ENCODE measurements at places on chromosomes 16 and 17. TPM values are rescaled to one million over a fixed set of nuclear protein-coding genes. Genes with fewer than 3 reads are reported as not detected.

DNA sequence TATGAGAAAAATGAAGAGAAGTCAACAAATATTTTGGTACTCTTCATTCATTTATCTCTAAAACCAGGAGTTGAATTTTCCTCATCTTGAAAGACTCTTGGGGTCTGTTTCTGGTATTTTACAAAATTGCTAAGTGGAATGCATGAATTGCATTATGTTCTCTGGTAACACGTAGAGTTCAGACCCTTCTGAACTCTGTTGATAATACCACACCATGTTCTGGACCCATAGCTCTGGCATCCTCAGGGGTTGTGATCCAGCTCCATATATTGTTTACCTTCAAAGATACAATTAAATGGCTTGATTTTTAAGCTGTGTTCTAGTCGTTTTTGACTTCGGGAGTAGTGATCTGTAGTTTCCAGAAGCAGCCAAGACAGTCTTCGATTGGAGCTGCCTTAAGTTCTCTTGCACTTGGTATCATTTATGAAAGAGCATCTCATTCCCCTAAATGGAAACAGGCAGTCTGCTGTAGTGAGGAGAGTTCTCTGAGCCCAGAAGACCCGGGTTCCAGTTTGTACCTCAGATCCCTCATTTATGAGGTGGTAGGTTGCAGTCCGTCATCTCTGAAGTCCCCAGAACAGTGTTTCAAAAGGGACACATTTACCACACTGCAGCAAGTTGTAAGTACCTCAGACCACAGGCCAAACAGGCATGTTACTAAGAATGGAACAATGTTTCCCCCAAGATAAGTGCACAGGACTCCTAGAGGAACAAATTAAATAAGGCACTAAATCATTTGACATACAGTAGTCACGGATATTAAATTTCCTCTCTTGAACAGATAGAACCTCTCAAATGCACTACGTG, 9.6 kb downstream of the PSMD7 start:
- H3K36me3 ChIP-seq = peaks cover 8% of the 10 kb centered on the region
- peak overlapping the region; percentile 20 for H3K27ac ChIP-seq
- no peak overlapping the region for H3K4me3 ChIP-seq
- no peaks in the 10 kb centered on the region for H3K27me3 ChIP-seq
- H3K4me1 ChIP-seq = no peaks in the 10 kb centered on the region

DNA sequence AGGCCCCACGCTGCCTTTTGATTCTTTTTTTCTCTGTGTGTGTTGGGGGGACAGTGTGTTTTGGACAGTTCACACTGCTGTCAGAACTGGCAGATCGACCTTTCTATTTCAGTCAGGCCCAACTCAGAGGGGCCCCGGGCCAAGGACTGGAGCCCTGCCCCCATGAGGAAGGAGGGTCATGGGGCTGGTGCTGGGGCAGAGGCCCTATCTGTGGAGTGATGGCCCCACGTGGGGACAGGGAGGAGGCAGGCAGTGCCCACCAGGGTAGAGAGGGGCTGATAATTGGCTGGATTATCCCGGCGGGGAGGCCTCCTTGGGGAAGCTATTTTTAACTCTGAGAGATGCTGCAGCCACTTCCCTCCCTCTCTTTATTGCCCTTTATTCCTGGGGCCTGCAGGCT, 5.7 kb upstream of the KCNJ12 start:
- no peak overlapping the region for H3K4me3 ChIP-seq
- H3K36me3 ChIP-seq = no peaks in the 10 kb centered on the region
- H3K27ac ChIP-seq = no peak overlapping the region

DNA sequence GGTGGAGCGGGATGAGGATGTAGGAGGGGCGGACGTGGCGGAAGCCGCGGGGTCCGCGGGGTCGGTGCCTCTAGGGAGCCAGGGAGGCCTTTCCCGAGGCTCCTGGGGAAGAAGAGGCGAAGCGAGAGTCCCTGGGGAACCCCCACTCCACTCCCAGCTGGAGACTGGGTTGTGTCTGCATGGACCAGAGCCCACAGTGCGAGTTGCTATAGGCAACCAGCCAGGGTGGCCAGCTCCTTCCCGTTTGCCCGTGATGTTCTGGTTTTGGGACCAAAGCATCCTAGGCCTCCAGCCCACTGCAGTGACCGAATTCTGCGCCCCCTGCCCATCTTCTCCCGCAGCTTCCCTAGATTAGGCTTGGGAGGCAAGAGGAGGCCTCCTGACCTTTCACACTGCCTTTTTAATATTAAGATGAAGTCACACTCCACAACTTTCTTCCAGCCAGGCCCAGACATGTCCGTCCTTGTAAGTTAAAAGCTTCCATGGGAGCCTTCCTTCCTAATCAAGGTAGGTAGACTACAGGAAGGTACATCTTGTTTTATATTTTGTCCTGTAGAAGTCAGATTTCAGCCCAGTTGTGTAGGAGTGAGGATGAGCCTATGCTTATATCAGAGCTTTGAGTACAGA, 469 bp downstream of the AMZ2 start:
- peak overlapping the region; percentile 97 for H3K27ac ChIP-seq
- peaks cover 47% of the 10 kb centered on the region for H3K4me1 ChIP-seq
- no peaks in the 10 kb centered on the region for H3K27me3 ChIP-seq
- no peak for DNase-seq
- H3K36me3 ChIP-seq = peaks cover 7% of the 10 kb centered on the region

GRCh38 chr16:29644338-29644857, 18.6 kb upstream of the SPN start:
- no peak overlapping the region for H3K27ac ChIP-seq
- no peaks in the 10 kb centered on the region for H3K36me3 ChIP-seq
- no peaks in the 10 kb centered on the region for H3K27me3 ChIP-seq

DNA sequence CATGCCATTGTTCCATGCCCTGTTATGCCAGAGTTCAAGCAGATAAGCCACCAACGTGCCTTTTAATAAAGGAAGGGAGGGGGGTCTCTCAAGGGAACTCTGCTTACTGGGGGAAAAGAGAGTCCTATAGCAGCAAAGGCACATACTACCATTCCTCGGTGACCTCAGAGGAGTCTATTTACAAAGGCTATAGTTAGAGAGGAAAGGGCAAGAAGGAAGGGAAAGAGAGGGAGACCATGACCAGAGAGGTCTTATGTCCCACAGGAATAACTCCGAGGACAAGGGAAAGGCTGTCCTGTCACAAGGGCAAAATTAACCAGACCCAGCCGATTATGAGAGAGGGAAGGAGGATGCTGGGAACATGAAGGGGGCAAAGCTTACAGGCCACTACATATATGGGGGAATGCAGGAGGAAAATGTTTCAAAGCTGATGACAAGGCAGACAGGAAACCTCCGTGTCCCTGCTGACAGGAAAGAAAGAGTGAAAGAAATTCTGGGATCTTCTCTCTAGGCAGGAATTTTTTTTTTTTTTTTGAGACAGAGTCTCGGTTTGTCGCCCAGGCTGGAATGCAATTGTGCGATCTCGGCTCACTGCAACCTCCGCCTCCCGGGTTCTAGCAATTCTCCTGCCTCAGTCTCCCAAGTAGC, 51.5 kb downstream of the HIC1 start:
- H3K36me3 ChIP-seq = peaks cover 36% of the 10 kb centered on the region
- peaks cover 27% of the 10 kb centered on the region for H3K4me1 ChIP-seq
- no peak overlapping the region for H3K4me3 ChIP-seq

DNA sequence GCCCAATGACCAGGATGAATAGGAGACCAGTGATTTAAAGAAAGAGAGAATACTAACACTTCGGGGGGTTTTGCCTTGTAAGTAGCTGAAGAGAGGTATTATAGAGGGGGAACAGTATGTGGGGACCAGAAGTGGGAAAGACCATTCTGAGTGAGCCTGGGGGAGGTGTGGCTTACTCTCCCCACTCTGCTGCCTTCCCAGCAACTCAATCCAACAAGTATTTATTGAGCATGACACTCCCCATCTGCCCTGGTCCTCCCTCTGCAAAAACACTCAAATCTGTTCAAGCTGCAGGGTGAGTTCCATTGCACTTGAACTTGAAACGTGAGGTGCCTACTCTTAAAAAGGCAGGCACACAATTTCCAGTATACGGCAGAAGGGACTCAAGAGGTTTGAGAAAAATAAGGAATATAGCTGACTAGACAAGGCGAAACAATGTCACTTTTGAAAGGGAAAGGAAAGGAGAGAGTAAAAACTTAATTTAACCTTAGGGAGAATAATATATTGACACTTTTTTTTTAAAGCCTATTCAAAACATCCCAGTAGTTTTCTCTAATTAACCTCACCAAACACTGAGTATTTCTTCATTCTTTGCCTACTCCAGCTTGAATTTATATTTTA, 8.2 kb downstream of the FAM117A start:
- H3K27me3 ChIP-seq = no peaks in the 10 kb centered on the region
- peak overlapping the region; percentile 93 for H3K27ac ChIP-seq
- no peak for DNase-seq
- H3K36me3 ChIP-seq = peaks cover 54% of the 10 kb centered on the region

GRCh38 chr17:42251115-42251514, 25.1 kb downstream of the STAT5B start:
- peaks cover 78% of the 10 kb centered on the region for H3K4me1 ChIP-seq
- DNase-seq = no peak
- no peak overlapping the region for H3K4me3 ChIP-seq

GRCh38 chr17:1686086-1686485, 1.4 kb upstream of the PRPF8 start:
- no peak for DNase-seq
- peak overlapping the region; percentile 81 for H3K27ac ChIP-seq
- H3K4me1 ChIP-seq = peaks cover 39% of the 10 kb centered on the region
- no peak overlapping the region for H3K4me3 ChIP-seq

GRCh38 chr17:22510504-22510903, 818.2 kb downstream of the KCNJ18 start:
- DNase-seq = no peak
- H3K27me3 ChIP-seq = no peaks in the 10 kb centered on the region
- no peak overlapping the region for H3K4me3 ChIP-seq

DNA sequence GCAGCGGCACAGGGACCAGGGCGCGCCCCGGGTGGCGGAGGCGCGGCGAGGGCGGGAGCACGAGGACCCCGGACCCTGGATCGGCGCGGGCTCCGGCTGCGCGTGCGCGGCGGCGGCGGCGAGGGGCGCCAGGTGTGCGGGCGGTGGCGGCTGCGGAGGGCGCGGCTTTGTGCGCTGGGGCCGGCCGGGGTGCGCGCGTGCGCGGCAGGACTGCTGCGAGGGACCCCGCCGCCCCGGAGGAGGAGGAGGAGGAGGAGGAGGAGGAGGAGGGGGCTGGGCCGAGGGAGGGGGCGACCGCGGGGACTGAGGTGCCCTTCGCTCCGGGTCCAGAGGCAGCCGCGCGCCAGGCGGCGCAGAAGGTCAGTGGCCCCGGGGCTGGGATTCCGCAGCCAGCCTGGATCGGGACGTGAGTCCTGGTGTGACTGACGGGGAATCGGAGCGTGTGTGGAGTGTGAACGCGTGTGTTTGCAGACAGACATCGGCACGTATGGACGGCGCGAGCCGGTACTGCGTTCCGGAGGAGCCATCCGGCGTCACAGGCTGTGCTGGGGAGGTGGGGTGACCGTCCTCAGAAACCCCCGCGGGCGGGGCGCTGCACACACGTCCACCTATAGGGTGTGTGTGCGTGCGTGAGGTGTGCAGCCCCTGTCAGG, 19.5 kb upstream of the RAP1GAP2 start:
- DNase-seq = no peak
- no peaks in the 10 kb centered on the region for H3K36me3 ChIP-seq
- H3K4me3 ChIP-seq = peak overlapping the region; percentile 74
- peaks cover 6% of the 10 kb centered on the region for H3K4me1 ChIP-seq
- no peak overlapping the region for H3K27ac ChIP-seq
- peaks cover 35% of the 10 kb centered on the region for H3K27me3 ChIP-seq

DNA sequence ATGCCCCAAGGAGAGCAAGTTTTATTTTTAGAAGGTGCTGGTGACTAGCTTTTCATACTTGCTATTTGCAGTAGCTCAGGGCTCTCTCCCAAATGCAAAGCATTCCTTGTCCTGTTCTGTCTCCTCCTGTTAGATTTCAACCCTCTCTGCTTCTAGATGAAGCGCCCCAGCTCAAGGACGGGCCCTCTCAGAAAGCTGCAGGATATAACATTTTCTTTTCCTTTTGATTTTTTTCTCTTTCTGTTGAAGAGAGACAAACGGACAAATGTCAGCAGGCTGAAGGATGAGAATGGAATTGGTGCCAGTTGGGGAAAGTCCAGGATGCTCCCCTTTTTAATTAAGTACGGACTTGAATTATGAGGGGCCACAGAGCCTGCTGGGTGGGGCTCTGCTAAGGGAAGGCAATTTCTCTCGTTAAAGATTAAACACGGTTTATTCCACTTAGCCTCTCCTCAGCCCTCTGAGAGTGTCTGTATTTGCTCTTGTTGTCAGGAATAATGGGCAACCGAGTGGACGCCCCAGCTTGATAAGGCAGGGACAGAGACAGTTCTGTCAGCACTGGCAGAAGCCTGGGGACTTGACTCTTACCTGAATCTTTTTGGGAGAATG, 6.2 kb upstream of the ETV4 start:
- peaks cover 6% of the 10 kb centered on the region for H3K4me1 ChIP-seq
- no peak for DNase-seq
- no peak overlapping the region for H3K27ac ChIP-seq
- no peak overlapping the region for H3K4me3 ChIP-seq
- H3K27me3 ChIP-seq = peaks cover 30% of the 10 kb centered on the region
- H3K36me3 ChIP-seq = peaks cover 6% of the 10 kb centered on the region

DNA sequence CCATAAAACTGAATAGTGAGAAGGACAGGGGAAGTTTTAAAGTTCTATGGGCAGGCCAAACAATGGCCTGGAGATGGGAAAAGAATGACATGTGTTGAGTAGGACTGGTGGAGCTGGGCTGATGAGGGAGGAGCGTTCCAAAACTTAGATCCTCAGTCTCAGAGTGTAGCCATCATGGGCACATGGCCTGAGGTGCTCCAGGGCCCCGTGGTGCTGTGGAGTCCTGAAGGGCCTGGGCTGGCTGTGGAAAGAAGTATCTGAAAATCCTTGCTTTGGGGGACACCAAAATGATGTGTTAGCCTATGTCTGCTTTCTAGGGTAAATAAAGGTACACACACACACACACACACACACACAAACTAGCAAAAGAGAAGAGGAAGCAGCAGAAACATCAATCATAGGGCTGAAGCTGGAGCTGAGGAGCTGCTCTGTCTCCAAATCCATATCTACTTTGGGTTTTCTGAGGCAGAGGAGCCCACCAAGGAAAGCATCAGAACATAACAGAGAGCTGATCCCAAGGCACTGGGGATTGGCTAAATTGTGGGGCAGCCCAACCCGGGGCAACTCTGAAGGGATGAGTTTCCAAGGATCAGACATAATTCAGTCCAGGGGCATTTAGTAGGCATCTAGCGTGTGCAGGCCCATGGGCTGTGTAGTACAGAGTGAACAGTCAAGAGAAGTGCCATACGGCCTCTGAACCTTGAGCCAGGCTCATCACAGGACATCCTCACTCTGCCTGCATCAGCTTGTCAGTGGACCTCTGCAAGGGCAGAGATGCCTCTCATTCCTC, 85.2 kb downstream of the C16orf78 start:
- no peaks in the 10 kb centered on the region for H3K27me3 ChIP-seq
- no peak for DNase-seq

DNA sequence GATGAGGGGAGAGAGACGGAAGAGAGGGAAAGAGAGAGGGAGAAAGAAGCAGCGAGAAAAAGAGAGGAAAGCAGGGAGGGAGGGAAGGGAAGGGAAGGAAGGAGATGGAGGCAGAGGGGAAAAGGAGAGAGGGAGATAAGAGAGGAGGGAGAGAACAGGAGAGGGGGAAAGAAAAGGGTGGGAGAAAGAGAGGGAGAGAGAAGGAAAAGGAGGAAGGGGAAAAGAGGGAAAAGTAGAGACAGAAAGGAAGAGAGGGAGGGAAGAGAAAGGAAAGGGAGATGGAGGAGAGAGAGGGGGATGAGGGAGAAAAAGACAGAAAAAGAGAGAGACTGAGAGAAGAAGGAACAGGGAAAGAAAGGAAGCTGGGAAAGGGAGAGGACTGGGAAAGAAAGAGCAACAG, 814.4 kb downstream of the CDH11 start:
- no peaks in the 10 kb centered on the region for H3K4me1 ChIP-seq
- no peak overlapping the region for H3K4me3 ChIP-seq
- no peak overlapping the region for H3K27ac ChIP-seq
- no peaks in the 10 kb centered on the region for H3K36me3 ChIP-seq
- DNase-seq = no peak

LITAFD gene
- total RNA-seq = not detected

SMIM5 gene
- total RNA-seq = 0.82 TPM

PRR15L gene
- not detected for total RNA-seq
